Activated CD4-positive, alpha-beta T cell treated with anti-CD3 and anti-CD28 coated beads, Interleukin-2, amount 50 U/mL, for 24 hours (primary cell): ENCODE measurements at places on chromosomes 1 and 21.

- DNase-seq = no peak
Measured at GRCh38 chr1:197356723-197357533, 88.9 kb downstream of the CRB1 start.

GRCh38 chr1:32702599-32703478 lies at the start of gene SYNC:
TSS of gene SYNC (minus strand) at chr1:32702770. CDS start at chr1:32702660, 110 bp downstream.
- DNase-seq = no peak

- DNase-seq = peak; percentile 24
Measured at GRCh38 chr1:165928075-165928731, 100.8 kb downstream of the UCK2 start.

GRCh38 chr1:208036918-208037766 lies 126.2 kb upstream of the CD34 start:
- no peak for DNase-seq

DNA sequence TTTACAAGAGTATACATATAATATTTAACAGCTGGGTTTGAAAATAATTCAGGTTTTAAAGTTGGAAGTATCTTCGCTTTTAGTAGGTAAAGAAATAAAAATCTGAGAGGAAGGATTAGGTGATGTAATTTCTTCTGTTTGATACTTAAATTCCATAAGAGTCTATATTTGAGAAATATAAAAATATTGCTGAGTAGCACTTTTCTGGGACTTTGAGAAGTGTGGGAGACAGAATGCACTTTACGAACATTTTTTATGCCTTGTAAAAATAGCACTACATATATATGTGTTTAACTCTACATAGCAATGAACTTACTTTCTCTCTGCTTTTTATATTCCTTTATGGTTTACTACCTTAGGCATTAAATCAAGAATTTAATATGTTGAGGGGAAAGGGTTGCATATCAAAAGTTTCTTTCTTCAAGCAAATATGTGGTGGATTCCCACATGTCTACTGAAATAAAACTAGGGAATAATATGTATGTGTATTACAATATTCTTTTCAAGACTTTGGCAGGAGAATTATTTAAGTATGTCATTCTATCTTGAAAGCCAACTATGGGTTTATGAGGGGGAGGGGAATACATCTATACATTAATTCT lies 266.7 kb upstream of the ADAMTS5 start:
- DNase-seq = no peak

GRCh38 chr1:230274254-230274653 lies 151.9 kb downstream of the PGBD5 start:
- no peak for DNase-seq

DNA sequence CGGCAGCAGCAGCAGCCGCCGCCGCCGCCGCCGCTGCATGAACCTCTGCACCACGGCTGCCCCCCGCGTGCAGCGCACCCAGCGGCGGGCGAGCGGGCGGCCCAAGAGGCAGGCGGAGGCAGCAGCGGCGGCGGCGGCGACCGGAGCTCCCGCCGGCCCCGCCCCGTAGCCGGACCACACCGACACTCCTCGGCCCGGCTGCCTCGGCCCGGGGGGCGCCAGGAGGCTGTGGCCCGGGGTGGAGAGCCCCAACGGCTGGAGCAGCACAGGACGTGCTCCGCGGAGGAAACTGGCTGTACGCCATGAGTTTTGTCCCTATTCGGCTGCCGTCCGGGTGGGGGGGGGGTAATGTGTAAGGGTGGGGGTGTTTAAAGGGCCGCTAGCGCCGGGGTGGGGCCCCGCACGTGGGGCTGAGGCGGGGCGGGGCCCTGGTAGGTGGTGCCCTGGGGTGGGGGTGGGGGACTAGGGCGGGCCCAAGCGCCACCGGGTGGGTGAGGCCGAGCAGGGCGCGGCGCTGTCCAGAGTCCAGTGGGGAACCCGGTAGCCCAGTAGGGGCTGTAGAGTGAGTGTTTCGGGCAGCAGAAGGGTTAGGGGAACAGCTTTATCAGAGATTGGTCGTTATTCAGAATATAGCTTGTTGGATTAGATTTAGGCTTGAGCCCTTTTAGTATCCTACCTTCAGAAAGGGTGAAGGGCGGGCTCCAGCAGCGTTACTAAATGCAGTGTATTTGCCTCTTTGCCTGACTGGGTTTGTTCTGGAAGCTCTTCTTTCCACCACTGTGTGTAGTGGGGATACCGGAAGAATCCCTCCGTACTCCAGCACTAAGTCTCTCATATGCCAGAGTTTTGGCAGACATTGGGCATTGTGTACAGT lies at the start of gene FAM78B:
Gene FAM78B, minus strand, starts transcription at position 304 of the 874 bp plus-strand sequence. CDS start 753 bp downstream, outside the sequence.
- DNase-seq = peak; percentile 33
